ENCODE measurements at places on chromosomes 7 and 10.

- DNase-seq = no peak
Measured at GRCh38 chr10:63671317-63671937, 150.2 kb downstream of the REEP3 start.

DNA sequence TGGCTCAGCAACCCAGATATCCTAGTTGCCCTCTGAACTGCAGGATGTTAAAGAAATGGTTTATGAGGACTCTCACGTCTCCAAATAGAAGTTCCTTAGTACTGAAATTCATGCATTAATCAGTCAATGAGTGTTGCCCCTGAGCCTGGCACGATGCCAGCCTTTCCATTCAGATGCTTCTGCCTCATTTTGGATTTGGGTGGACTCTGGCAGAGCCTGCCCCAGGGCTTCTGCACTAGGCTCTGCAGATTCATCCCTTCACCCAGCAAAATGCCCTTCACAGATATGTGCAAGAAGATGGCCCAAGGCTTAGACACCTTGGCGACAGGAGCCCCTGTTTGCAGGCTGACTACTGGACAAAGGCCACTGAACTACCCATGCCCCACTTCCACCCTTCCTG lies 747.8 kb downstream of the GRID1 start:
- DNase-seq = no peak

DNA sequence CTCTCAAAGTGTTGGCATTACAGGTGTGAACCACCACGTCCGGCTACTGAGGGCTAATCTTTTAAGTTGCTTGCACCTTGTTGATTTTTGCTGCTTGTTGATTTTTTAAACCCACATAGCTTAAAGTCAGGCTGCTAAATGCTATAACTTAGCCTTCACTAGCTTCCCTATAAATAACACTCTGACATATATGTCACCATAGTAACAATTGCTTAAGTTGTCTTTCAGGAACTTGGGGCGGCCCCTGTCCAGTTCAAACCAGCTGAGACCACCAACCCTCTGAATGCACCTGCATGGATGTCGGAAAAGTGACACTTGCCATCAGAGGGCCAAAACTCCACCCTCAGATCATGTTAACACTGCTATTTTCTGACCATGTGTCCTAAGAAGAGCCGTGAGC lies 47.3 kb downstream of the ST8SIA6 start:
- no peak for DNase-seq

GRCh38 chr7:151408498-151408838 lies 1.4 kb downstream of the WDR86 start:
- DNase-seq = no peak

DNA sequence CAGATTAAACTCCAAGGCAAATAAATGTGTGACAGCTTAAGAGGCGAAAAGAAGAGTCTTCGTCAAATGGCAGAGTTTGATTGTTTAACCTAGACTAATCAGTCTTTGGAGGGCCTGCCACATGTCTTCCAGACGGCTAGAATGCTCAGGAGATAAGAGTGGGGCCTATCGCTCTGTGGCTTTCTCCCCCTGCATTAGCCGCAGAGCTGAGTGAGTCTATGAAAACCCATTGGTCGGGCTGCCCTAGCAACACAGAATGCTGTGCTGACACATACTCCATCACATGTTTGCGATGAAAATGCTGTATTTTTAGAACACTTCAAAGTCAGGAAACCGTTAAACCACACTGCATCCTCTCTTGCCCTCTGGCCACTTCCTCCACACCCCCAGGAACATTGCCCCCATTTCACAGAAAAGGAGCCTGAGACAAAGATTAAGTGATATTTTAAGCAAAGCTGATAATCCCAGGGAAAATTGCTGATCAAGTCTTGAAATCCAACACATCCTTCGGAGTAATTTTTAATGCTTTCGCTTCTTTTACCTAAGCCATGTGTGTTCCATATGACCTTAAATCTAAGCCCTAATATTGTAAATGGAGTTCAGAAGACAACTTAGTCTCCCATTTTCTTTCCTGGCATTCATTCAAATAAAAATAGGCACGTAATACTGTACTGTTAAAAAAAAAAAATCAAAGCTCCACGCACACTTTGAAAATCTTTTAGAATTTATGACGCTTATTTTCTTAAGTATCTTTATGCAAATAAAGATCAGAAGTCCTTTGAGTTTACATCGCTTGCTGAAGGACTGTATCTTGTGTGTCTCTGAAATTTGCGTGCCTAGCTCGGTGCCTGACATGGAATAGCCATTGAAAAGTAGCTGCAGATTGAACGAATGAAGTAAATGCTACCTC lies 161.2 kb downstream of the CELF2 start:
- DNase-seq = no peak

- no peak for DNase-seq
Measured at GRCh38 chr7:116861717-116862116, 670 bp upstream of the CAPZA2 start.

DNA sequence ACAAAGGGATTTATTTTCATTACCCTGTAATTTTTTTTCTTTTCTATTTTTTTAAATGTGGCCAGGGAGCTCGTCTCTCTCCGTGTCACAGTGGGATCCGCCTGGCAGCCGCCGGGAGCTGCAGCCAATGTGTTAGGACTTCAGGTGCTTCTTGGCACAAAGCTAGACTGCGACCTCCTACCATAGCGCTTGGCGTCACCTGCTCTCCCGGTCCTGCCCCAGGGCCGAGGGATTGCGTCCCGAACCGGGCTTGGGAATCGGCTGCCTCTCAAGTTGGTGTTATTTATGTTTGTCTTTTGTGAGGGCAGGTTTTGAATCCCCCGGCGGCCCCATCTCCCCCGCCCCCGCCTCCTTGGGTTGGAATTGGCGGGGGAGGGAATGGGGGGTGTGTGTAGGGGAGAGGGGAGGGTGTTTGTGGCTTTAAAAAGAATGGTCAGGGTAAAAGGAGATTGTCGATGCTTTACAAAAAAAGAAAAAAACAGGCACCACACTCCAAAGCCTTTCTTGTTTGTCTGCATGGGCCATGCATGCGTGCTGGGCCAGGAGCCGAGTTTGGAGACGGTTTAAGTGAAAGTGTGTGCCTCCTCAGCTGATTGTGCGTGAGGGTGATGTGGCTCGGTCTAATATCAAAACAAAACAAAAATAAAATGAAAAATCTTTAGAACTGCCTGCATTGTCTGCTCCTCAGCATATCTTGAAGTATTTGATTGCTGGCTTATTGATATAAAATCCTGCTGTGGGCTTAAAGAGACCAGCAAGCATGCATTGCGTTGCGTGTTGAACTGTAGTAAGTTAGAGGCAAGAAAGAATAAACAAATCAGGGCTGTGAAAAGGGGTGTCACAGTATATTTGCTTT lies 1.2 kb downstream of the PPP1R9A start:
- DNase-seq = no peak

DNA sequence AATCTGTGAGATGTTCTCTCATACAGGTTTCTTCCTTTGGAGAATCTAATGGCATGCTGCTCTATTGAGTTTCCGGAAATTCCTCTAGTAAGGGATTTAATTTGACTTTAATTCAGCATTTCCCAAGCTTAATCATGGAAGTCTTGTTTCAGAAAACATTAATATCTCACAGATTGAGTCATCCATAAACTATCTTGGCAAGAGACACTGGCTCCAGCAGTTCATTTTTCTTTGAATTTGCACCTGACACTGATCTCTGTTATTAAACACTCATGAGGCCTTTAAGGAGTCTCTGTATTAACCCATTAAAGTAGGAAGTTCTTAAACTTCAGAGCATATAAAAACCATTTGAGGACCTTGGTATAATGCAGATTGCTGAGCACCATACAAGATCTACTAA lies 3.6 kb upstream of the ITGB8 start:
- DNase-seq = no peak

- no peak for DNase-seq
Measured at GRCh38 chr10:112535531-112535951, 88.5 kb downstream of the VTI1A start.

GRCh38 chr10:116756277-116756676 lies 13.9 kb upstream of the HSPA12A start:
- no peak for DNase-seq

DNA sequence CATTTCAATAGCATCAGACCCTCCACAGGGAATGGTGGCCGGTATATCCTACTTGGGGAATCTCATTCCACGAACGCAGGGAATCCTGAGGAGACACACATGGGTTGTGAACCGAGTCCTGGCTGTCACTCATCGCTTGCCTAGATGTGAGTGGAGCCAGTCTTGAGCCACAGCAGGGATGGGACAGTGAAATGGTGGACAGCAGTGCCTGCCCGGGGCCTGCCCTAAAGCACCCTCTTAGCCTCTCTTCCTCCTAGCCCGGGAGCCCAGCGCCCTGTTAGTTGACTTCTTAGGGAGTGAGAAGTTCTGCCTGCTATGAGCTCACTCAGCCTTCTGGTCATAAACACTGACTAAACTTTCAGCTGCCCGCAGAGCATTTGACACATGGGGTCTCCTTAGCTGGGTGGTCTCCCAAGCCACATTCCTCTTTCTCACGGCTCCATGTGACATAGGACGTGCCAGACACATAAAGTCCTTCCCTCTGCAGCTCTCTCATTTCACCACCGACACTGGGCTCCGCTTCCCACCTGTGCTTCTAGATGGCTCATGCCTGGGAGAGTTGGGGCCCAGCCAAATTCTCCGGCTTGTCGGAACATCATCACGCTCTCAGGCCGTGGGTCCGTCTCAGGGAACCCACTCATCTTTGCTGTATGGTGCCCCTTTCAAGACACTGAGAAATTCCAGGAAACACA lies 60.9 kb downstream of the TCERG1L start:
- DNase-seq = no peak
